ENCODE measurements at places on chromosomes 5 and 9.

DNA sequence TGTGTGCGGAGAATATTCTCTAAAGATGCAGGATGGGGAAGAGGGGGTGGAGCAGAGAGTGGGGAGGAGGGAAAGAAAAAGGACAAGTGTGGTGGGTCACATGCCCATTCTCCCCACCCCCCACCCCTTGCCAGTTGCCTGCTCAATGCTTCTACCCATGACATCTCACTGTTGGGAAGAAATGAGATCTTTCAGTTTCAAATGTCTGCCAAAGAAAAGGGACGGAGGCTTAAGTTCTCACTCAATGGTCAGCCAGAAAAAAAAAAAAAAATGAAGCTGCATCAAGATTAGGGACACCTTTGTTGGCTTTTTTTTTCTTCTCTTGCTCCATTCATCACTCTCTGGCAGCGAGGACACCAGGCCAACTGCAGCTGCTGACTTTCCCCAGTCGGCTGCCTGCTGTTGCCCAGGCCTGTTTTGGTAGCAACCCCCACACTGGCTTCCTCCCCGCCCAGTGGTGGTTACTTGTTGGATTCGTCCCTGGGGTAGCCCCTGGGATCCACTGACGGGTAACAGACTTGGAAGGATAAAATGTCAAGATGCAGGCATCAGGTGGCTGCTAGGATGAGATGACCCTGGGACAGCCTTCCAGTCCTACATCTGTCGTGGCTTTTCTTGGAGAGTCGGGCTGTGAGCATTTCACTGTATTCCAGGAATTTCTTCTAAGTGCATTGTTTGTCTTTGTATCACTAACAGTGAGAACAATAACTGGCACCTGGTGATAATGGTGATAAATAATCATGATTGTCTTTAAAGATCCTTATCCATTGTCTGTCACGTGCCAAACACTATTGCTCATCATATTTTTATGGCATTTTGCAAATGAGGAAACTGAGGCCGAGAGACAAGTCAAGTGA is 9.1 kb downstream of the WWC1 start:
- DNase-seq: no peak

DNA sequence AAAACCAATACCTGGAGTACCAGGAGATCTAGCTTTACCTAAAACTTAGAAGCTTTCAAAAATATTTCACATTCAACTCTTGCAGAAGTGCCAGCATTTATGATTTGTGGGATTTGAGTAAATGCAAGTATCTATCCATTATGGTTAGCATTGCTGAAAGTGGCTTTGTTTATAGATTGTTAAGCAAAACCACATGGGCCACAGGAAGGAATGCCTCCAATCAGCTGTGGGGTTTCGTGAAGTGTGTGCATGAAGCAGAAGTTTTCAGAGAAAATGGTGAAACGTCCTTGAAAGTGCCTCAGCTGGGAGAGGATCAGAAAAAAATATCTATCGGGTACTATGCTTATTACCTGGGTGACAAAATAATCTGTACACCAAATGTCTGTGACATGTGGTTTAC is 4.2 kb downstream of the LECT2 start:
- DNase-seq: no peak

GRCh38 chr9:110635589-110635988 is 33.0 kb upstream of the MUSK start:
- DNase-seq: no peak

DNA sequence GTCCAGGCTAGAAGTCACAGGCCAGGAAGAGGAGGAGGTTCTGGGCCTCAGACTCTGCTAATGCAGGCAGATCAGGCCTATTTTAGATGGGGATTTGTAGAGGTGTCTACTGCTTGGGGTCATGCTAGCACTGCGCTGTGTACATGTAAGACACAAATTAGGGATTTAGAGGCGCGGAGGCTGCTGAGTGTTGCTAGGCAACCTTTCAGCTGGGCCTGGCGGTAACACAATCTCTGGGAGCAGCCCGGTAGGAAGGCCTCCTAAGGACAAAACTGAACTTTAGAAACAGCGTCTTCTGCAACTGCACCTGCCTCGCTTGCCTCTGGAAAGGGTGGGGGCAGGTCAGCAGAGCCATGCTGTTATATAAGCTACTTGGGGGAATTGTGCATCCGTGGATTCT is 147.9 kb downstream of the MACROH2A1 start:
- no peak for DNase-seq

- DNase-seq: no peak
Observed at GRCh38 chr5:73129143-73129542, 8.8 kb downstream of the TMEM171 start.

- DNase-seq: no peak
Observed at GRCh38 chr5:83726912-83727311, 6.3 kb upstream of the HAPLN1 start.

- no peak for DNase-seq
Observed at GRCh38 chr5:121160591-121160990, 691.1 kb upstream of the FTMT start.

- no peak for DNase-seq
Observed at GRCh38 chr9:125648294-125648693, 58.7 kb downstream of the MAPKAP1 start.

DNA sequence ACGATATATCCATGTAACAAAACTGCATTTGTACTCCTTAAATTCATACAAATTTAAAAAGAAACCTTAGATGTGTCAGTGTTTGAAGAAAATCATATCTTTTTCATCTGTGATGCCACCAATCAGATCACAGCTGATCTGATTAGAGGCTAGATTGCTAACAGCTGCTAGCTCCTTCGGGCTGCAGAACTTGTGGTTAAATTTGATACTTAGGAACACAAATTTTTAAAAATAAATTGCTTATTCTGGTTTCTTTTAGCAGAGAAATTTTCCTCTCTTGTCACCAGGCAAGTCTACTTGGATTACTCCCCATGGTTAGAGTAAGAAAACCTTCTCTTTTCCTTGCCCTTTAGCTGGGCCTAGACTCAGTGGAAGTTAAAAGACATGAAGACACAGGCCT is 94.6 kb upstream of the RANBP6 start:
- DNase-seq: no peak

DNA sequence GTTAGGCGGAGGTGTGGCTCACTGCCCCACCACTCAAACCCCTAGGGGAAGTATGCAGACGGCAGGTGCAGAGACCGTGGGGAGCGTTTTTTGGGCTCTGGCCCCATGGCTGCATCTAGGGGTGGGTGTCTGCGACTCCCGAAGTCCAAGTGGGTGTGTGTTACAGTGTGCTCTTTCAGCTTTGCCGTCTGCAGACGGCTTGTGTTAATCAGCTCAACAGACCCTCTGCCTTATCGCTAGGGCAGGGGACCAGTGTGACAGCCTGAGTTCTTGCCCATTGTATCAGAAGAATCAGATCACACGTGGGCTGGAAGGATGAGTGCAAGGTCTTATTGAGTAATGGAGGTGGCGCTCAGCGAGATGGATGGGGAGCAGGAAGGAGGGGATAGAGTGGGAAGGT is 162.8 kb downstream of the ENC1 start:
- no peak for DNase-seq

Data from left cardiac atrium (tissue), 4 donors.